ENCODE measurements at places on chromosomes 16 and 17.

GRCh38 chr16:28308794-28309584 lies 16.7 kb downstream of the SBK1 start:
- DNase-seq = no peak

DNA sequence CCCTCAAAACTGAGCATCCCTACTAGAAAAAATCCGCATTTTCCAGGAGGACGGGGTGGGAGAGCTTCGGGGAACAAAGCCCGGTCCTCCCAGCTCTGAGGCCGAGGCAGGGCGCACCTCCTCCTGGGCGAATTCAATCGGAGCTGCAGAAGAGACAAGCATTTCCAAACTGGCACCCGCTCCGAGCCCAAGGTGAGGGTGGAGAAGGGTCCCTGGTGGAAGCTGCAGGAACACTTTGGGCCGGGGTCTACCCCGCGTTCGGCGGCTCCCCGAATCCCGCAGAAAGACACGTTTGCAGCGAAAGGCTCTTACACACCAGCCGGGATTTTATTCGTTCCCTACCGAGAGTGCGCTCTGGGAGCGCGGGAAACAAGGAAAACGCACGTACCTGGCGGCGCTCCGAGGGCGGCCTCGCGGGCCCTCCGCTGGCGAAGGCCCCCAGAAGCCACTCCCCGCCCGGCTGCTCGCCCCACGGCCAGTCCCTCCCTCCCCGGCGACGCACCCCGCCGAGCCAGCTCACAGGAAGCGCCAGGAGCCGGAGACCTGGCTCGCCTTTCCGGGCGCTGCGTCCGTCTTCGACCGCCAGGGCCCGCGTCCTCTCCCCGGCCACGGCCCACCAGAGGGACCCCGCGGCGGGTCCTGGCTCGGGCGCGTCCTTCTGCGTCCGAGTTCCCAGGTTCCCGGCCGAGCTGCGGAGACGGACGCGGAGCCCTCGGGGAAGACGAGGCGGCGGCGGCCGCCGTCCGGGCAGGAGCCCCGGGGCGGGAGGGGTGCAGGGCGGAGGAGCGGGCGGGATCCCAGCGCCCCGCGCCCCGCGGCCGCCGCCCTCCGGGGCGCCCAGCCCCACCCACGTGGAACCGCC lies 49.8 kb upstream of the BAHCC1 start:
- DNase-seq = peak; percentile 92

DNA sequence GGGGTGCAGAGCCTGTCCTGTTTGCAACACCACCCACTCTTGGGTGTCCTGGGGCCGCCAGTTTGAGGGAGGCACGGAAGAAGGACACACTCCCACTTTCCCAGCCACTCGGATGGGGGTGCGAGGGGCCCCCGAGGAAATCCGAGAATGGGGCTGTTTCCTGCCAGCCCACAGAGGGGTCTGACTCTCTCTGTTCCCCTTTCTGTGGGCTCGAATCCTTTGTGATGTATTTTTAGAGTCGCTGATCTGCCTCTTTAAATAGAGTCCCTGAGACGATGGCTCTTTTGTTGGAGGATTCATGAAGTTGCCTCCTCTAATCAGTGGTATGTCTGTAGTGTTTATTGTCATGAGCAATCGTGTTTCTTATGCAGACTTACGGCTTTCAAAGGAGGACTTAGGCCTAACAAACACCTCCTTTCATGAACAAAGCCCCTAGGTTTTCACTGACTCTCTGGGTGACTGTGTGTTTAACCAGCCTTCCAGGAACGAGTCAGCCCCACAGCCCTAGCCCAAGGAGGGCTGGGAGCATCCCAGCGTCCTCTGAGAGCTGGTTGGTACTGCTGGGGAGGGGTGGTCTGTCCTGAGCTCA lies 29.1 kb downstream of the CIBAR2 start:
- no peak for DNase-seq

GRCh38 chr17:81843713-81844326 lies 9.0 kb upstream of the PPP1R27 start:
- no peak for DNase-seq

DNA sequence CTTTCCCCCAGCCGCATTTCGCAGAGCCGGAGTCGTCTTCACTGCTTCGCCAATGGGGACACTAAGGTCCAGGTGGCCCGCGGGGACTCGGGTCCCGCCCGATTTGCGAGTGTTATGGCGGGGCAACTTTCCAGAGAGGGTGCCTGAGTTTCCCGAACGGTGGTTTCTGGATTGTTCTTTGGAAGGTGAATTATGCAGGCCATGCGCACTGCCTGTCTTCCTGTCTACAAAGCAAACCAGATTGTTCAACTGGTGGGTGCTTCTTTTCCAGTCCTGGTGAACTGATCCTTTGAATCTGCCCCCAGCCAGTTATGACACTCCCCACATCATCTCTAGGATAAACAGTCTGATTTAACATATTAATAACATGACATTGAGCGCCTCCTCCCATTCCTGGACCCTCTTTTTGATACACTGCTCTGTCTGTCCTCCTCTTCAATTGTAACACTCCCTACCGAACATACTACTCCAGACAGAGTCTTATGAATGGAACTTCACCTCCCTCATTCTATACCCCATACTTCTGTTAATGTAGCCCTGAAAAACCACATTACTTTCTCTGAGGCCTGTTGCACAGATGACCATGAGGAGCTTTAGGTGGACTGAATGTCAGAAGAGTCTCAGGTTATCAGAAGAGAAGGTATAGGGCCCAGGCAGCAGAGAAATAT lies 159.0 kb downstream of the RAB11FIP4 start:
- DNase-seq = peak; percentile 44

DNA sequence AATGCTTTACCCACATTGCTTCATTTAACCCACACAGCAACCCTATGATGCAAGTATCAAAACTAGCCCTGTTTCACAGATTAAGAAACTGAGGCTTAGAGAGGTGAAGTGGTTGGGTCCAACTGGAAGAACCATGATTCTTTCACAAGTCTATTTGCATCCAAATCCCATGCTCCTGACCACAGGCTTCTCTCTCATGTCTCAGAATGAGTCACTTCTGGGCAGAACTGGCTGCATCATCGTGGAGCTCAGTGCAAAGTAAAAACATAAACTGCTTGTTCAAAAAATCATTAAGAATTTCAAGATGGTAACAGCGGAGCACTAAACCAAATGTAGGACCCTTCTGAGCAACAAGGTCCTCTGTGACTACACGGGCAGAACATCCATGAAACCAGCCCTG lies 20.2 kb upstream of the CES1 start:
- DNase-seq = peak; percentile 1

- DNase-seq = no peak
These were observed 10.4 kb downstream of the PRSS54 start for GRCh38 chr16:58284469-58284868.

- no peak for DNase-seq
These were observed 1.8 kb upstream of the SSTR2 start for GRCh38 chr17:73163043-73163442.

DNA sequence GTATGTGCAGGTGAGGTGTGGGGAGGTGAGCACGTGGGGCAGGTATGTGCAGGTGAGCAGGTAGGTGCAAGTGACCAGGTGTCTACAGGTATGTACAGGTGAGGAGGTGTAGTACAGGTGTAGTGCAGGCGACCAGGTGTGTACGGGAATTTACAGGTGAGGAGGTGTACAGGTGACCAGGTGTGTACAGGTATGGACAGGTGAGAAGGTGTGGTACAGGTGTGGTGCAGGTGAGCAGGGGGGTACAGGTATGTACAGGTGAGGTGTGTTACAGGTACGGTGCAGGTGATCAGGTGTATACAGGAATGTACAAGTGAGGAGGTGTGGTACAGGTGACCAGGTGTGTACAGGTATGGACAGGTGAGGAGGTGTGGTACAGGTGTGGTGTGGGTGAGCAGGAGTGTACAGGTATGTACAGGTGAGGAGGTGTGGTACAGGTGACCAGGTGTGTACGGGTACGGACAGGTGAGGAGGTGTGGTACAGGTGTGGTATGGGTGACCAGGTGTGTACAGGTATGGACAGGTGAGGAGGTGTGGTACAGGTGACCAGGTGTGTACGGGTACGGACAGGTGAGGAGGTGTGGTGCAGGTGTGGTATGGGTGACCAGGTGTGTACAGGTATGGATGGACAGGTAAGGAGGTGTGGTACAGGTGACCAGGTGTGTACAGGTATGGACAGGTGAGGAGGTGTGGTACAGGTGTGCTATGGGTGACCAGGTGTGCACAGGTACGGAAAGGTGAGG lies 12.8 kb upstream of the DBNDD1 start:
- DNase-seq = peak; percentile 43

DNA sequence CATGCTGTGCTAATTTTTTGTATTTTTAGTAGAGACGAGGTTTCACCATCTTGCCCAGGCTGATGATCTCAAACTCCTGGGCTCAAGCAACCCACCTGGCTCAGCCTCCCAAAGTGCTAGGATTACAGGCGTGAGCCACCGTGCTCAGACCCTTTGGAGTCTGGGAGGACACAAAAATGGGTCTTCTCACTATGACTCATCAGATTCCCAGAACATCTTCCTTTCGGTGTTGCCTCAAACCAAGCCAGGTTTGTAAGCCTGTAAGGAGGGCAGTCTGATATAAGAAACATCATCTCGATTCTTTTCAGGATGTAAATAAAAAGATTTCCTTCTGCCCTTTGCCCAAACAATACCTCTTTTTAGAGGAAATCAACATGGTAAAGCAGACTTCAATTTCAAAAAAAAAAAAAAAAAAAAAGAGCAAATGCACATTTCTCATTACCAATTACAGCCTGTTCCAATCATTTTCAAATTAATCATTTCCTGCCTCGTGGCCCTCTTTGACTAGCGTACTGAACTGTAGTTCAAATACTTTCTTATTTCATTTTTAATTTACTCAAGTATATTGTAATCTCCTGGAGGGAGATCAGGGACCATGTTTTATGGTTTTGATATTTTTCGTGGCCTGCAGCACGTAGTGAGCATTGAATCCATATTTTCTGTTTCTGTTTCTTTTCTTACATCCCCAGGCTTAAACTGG lies 409.6 kb downstream of the GRIN2A start:
- DNase-seq = no peak

DNA sequence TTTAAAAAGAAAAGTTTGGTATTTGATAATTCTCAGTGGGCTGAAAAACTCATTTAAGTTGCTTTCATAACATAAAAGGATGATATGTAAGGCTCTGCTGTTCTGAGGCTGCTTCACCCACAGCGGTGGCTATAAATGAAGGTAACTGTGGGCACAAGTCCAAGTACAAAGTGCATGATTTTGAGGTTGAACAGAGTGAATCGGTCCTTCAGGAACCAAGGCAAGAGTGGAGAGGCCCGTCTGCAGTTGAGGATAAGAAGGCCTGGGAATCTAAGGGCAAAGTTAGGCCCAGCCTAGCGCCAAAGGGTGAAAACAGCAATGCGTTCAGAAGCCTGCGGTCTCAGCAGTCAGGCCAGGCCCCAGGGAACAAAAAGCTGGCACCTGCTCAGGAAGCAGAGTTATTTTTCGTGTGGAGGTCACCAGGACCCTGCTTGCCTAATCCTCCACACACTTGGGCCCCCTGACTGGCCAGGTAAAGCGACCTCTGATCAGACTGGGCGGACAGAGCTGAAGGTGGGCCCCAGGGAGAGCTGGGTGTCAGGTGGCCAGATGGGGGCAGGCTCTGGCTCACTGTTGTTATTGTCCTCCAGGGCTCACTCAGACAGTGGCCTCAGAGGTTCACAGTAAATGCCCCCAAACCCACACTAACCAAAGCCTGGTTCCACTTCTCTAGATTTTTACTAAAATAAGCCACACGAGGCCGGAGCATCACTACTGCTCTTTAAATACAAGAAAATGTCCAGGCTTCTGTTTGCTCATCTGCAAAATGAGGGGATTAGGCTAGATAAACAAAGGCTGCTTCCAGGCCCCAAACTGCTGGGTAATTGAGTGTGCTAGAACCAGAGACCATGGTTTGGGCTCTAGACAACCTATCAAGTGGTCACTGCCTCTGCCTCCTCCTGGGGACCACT lies 46.5 kb downstream of the TEX2 start:
- DNase-seq = peak; percentile 66

DNA sequence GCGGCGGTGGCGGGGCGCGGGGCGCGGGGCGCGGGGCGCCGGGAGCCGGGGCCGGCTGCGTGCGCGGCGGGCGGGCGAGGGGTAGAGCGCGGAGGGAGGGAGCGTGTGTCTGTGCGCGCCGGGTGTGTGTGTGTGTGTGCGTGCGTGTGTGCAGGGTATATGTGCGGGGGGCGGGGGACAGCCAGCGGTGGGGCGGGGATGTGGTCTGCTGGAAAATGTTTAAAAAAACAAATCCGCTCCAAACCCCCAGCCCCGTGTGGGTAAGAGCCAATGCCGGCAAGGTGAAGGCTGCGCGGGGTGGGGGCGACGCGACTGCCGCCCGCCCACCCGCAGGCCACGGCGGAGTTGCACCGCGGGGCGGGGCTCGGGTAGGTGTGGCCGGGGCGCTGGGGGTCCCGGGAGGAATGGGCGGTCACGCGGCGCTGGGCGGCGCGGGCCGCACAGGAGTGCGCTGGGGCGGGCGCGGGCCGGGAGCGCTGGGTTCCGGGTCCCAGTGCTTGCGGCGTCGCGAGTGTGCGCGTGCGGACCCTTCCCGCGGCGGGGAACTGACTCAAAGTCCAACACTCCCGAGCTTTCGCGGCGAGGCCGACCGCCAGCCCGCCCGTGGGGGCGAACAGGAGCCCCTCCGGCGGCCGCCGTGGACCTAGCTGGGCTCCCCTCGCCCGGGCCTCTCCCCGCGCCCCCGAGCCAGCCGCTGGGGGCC lies at the start of gene CYGB:
CYGB (minus strand) TSS at position 132 of the 703 bp plus-strand sequence. CDS start 167 bp downstream, outside the sequence.
- DNase-seq = peak; percentile 61

DNA sequence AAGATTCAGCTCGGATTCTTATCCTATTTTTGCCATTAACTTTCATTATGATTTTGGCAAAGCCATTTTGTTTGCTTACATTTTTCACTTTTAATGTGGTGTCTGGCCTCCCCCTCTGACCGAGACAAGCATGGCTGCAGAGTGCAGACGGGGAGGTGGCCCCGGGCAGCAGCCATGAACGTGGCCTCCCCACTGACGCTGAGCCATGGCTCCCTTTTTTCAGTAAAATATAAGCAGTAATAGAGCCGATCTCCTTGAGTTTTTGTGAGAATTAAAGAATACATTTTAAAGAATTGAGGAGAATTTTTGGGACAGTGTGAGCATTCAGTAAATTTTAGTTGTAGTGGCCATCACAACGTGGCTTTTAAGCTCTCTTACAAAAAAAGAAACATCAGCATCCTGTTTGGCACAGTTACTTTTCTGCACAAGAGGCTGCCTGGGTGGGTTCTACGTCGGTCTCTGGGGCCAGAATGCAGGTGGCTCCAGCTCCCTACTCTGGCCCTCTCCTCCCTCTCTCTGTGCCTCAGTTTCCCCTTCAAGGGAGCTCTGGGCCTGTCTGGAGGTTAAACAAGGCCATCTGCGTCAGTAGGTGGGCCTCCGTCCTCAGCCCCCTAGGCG lies 68.8 kb upstream of the ZNF750 start:
- no peak for DNase-seq

- peak; percentile 73 for DNase-seq
These were observed 1.5 kb downstream of the PDF start for GRCh38 chr16:69328854-69329316.

DNA sequence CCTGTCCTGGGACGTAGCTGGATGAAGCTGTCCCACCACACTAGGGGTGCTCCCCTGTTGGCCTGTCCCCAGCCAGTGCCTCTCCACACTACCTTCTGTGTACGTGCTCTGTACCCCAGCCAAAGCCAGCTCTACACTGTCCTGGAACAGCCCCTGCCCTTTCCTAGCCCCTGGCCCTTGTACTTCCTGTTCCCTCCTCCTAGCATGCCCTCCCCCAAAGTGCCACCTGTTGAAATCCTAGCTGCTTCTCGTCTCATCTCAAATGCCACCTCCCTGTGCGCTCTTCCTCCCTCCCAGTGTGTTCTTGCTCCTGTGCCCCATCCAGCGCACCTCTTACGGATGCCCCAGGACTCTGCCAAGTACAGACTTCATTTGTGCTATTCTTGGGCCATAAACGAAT lies 33.5 kb downstream of the IRX3 start:
- DNase-seq = no peak

GRCh38 chr16:46949241-46949892 lies 24.1 kb downstream of the DNAJA2 start:
- peak; percentile 16 for DNase-seq

Measured in choroid plexus epithelial cell (primary cell).